ENCODE measurements at places on chromosomes 7 and 10. TPM values are rescaled to one million over a fixed set of nuclear protein-coding genes. Genes with fewer than 3 reads are reported as not detected.
A peak's percentile ranks its signal among the peaks of the same experiment; 100 is the strongest.

Gene WEE2
- not detected for polyA plus RNA-seq

DNA sequence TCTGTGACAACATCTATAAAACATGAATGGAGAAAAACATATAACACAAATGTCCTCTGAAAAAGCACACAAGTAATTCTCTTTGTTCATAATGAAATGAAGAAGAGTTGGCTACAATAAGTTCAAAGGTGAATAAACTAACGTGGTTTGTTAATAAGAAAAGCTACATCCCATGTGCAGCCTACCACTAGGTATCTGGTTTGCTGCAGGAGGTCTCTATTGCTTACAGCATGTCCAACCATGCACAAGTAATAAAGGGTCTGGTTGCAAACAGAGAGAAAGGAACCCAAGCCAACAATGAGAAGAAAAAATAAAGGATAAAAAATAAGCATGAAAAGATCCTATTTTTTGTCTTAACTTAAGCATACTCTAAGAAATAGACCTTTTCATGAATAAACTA lies 139.2 kb downstream of the CHCHD3 start:
- DNase-seq = no peak

DNA sequence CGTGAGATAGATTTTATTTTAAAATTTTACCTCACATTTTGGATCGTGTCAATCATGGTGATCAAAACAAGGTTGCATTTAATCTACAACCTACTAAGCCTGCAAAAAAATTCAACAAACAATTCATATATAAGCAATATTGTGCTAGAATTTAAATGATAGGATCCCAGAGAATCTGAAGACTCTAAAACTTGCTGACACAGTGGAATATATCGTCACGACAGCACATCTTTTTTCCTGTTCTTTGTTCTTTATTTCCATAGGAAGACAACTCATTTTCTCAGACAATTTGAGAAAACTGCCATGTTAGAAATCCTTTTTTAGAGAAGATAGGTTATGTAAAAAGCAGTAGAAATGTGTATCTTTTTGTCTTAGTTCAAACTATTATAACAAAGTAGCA lies 820.2 kb upstream of the CELF2 start:
- no peak for DNase-seq

- DNase-seq = no peak
Measured at GRCh38 chr7:7654964-7655715, 14.6 kb downstream of the UMAD1 start.

DNA sequence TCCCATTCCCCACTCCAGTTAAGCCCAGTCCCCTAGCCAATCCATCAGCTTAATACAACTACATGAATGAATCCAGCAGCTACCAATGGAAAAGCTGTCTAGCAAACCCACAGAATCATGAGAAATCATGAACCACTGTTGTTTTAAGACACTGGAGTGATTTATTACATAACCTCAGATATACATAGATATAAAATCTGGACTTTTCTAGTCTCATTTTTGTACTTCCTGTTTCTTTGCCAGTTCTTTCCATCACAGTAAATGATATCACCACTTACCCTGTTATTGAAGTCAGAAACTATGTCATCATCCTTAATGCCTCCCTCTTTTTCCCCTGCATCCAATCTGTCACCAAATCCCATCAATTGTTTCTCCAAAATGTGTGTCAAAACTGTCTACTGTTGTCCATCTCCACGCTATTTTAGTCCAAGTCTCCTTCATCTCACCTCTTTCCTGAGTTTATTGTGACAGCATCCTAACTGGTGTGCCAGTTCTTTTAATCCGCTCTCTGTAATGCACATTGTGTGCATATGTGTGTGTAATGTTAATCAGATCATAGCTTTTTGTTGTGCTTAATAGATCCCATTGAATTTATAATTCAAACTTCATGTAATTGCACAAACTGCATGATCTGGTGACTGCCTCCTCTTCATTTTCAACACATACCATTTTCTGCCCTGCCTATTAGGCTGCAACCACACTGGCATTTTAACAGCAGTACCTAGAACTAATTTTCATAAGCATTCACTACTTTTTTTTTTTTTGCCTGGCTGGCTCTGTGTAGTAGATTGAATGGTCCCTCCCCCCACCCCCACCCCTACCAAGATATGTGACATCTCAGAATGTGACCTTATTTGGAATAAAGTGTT lies 56.0 kb downstream of the MKLN1 start:
- no peak for DNase-seq

DNA sequence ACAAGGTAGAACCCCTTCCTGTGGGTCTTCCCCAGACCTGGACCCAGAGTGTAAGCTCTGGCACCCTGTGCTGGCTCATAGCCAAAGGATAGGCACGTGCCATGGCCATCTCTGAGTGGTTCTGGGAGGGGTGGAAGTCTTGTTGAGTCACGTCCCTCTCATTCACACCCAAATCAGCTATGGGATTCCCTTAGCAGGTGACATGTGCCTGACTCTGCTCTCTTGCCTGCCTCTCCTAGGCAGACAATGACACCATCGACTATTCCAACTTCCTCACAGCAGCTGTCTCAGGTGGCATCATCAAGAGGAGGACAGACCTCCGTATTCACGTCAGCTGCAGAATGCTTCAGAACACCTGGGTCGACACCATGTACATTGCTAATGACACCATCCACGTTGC lies 59.8 kb downstream of the C10orf120 start:
- DNase-seq = no peak

Gene SPDYE16
- polyA plus RNA-seq = not detected

Gene UNCX
- polyA plus RNA-seq = not detected

Gene EBF3
- polyA plus RNA-seq = not detected

GRCh38 chr10:52483587-52483986 lies 169.5 kb downstream of the DKK1 start:
- DNase-seq = no peak

Gene LIPF
- polyA plus RNA-seq = not detected

- no peak for DNase-seq
Measured at GRCh38 chr7:92994901-92995300, 122.9 kb downstream of the SAMD9 start.

DNA sequence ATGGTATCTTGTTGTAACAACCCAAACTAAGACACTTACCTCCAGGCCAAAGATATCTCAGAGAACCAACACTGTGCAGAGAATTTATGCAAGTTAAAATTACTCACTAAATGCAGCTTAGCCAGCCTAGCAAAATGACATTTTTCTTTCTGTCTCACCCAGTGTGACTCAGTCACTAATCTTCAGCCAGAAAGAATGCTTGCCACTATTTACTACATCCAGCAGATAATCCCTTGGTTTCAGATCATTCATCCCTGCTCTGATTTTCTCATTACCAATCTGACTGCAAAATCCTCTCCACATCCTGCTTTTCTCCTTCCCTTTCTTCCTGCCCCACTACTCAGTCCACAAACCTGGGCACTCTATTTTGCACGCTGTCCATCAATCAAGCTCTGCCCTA lies 93.5 kb upstream of the NEBL start:
- no peak for DNase-seq

- DNase-seq = no peak
Measured at GRCh38 chr10:34337917-34338316, 477.2 kb downstream of the PARD3 start.

- DNase-seq = no peak
Measured at GRCh38 chr7:142478479-142479220, 220.8 kb upstream of the PRSS58 start.

Gene ANKMY2
- polyA plus RNA-seq = 9.5 TPM

Gene SPDYE18
- polyA plus RNA-seq = not detected

DNA sequence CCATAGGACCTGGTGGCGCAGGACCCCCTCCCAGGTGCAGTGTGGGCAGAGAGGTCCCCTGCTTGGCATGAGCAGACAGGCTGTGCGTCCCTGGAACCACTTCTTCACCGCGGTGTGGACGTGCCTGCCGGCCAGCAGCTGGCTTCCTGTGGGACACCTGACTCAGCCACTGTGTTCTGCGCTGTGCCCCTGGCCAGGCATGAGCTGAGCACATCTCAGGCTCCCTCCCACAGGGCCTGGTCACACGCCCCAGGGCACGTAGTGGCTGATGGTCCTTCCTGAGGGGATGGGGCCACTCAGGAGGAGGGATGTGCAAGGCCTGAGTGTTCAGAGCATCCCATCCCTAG lies 3.5 kb upstream of the DEPP1 start:
- no peak for DNase-seq

GRCh38 chr10:92290076-92290836 lies 622 bp downstream of the CPEB3 start:
- no peak for DNase-seq

GRCh38 chr10:75395066-75395931 lies 6.3 kb downstream of the ZNF503 start:
- no peak for DNase-seq

Gene PRPF18
- polyA plus RNA-seq = 18.8 TPM

GRCh38 chr10:46282842-46283574 lies 3.8 kb upstream of the ANTXRL start:
- DNase-seq = peak; percentile 11

Gene KCNK18
- not detected for polyA plus RNA-seq

GRCh38 chr7:128785738-128786137 lies 6.0 kb upstream of the CCDC136 start:
- no peak for DNase-seq

GRCh38 chr7:116380025-116380424 lies 119.5 kb upstream of the CAV2 start:
- DNase-seq = no peak

DNA sequence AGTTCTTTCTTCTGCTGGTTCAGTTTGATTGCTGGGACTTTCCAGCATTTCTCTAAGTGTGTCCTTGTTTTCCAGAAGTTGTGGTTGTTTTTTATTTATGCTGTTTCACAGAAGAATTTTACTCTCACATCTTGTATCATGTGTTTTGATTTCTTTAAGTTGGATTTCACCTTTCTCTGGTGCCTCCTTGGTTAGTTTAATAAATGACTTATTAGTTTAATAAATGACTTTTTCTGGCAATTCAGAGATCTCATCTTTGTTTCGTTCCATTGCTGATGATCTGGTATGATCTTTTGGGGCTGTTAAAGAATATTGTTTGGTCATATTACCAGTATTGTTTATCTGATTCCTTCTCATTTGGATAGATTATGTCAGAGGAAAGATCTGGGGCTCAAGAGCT lies 59.8 kb upstream of the CYP2C9 start:
- no peak for DNase-seq

DNA sequence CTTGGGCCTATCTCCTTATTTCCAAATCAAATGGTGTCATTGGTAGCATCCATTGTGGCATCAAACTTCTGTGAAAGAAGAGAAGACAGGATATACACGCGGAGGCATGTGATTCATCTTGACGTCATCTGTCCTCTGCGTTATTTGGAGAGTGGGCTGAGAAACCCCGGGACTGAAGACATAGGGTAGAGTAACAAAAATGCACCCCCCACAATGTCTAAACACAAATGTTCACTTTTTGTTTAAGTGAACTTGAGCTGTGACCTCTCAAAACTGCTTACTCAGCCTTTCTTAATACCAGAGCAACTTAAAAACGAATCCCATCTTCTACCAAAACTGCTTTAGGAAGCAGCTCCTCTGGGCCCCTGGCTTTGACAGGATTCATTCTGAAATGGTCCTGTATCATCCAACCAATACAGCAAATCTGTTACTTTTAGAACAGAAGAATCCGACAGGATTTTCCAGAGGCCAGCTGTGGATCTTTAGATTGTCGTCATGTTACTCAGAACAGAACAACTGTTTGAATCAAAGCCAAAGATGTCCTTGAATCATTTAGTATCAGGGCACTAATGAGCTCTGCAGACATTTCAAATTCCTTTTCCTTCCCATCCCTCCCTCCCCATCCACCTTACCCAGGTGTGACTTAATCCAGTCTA lies 438.1 kb downstream of the SUGCT start:
- no peak for DNase-seq

Gene ADIRF
- polyA plus RNA-seq = 157 TPM

GRCh38 chr10:46515793-46516192 lies 40.7 kb downstream of the GPRIN2 start:
- DNase-seq = no peak

- no peak for DNase-seq
Measured at GRCh38 chr10:114301951-114302710, 63.1 kb downstream of the VWA2 start.

Gene ZNF775
- polyA plus RNA-seq = 1.9 TPM

GRCh38 chr7:121486590-121486989 lies 90.5 kb upstream of the FAM3C start:
- DNase-seq = no peak

Gene FAM25A
- 27.6 TPM for polyA plus RNA-seq

Gene AKR1D1
- polyA plus RNA-seq = not detected

Gene CNPY4
- 7.7 TPM for polyA plus RNA-seq

GRCh38 chr10:117320050-117320665 lies 55.1 kb downstream of the PDZD8 start:
- no peak for DNase-seq

Gene FAM237B
- polyA plus RNA-seq = not detected

GRCh38 chr10:109902992-109903947 lies 20.0 kb downstream of the XPNPEP1 start:
- no peak for DNase-seq

Gene COBL
- polyA plus RNA-seq = 4.4 TPM

- no peak for DNase-seq
Measured at GRCh38 chr7:130875265-130875741, 141.3 kb upstream of the KLF14 start.

Gene FXYD4
- not detected for polyA plus RNA-seq

GRCh38 chr7:35697414-35698175 lies 2.7 kb upstream of the HERPUD2 start:
- DNase-seq = peak; percentile 45

Data from keratinocyte (primary cell).